ENCODE measurements at places on chromosomes 5 and 9.

- peak; percentile 35 for DNase-seq
Observed at GRCh38 chr5:131587541-131587940, 47.5 kb downstream of the RAPGEF6 start.

DNA sequence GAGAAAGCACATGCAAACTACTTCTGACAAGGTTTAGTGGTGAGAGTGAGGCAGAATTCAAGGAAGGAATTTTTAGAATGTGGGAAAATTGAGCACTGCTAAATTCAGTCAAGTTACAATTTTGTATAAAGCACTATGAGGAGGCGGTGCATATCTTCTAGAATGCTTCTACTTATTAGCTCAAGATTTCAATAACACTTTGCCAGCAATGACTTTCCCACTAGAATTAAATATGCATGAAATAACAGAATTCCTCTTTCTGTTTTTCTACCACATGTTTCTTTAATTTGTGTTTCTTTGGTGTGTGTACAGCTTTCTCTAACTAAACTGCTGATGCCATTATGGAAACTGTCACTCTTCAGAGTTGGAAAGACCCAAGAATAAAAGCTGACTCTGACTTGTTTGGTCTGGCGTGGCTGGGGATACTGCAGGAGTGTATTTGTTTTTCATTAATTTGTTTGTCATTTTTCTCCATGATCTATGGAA, 163.5 kb downstream of the ARSB start:
- no peak for DNase-seq

DNA sequence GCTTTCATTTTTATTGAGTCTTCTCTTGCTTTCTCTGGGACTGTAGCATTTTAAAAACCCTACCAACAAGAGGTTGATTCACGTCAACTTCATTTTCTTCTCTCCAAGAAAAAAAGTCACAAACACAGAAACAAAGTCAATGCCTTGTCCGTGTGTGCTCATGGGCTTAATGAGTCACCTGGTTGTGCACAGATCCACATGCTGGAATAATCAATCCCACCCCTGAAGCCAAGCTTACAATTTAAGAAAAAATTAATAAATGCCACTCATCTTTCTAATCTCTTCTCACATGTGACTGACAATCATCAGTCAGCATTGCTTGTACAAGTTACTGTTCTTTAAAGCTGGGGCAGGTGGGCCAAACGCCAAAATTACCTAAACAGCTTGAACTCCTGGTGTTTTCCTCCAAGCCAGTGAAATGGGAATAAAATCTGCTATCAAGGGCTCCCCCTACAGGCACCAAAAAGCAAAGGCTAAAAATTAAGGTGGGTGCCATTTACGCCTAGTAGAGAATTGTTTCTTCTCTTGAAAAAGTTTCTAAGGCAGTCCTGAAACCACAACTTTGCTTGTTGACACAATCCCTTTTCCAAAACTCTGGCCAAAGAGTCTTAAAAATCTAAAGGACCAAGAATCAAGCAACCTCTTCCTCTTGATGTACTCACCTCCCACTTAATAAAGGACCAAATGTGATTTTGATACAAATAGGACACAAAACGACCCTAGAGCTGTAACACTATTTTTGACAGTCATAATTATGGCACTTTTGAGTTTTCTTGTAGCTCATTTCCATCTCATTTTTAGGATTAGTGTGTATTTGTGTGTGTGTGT, 21.3 kb downstream of the TRMO start:
- DNase-seq, result peak; percentile 52

DNA sequence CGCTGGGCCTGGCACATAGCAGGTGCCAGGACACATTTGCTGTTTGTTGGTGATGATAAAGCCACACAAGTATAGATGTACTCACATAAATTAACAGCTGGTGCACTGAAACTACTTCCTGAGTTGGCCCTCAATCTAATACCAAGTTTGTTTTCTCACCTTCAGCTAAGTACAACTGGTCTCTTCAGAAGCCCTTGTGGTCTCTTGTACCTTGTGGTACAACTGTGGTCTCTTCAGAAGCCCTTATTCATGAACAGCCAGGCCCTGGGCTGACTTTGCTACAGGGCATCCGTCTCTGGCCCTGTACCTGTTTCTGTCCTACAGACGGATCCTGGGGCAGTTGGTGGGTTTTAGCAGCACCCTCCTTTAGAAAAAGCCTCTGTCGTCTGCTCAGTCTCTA, 81.5 kb downstream of the DAB2IP start:
- DNase-seq, result no peak

GRCh38 chr9:129667850-129668249, 2.4 kb downstream of the PRRX2 start:
- DNase-seq, result no peak

- no peak for DNase-seq
Observed at GRCh38 chr5:78280261-78280660, 14.2 kb downstream of the AP3B1 start.

GRCh38 chr5:148483750-148484149, 100.0 kb downstream of the FBXO38 start:
- DNase-seq, result no peak

DNA sequence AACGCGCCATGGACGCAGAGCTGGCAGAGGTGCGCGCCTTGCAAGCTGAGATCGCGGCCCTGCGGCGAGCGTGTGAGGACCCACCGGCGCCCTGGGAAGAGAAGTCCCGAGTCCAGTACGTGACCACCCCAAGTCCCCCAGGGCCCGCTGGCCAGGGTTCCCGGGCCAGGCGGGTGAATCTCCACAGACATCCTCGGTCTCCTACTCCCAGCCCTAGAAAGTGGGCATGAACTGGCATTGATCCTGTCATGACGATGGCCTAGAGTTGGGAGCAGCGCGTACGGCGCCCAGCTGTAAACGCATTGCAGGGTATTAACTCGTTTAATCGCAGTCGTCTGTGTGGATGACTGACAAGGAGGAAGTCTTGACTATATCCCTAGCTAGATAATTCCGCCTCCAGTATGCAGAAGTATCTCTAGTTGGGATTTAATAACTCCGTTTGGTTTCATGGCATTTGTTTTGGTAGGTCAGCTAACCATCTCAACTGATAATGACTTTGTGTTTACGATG, 293 bp downstream of the CENPP start:
- DNase-seq, result no peak

- peak; percentile 58 for DNase-seq
Observed at GRCh38 chr5:76983468-76983867, 30.6 kb downstream of the CRHBP start.

- DNase-seq, result no peak
Observed at GRCh38 chr5:139012176-139012575, 137.0 kb upstream of the LRRTM2 start.

DNA sequence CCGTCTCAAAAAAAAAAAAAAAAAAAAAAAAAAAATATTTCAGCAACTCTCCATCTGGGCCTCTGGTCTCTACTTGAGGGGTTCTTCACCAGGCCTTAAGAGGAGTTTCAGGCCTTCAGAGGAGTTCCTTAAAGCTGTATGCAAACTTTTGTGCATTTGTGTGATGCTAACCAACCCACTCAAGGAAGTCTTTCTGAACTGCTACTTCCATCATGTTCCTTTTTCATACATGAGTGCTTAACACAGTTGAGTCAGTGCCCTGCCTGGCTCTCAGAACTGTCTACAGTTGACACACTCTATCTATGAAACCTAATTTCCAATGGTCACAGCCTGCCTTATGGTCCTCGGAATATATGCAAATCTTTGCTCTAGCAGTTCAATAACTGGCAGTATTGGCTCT, 146.5 kb downstream of the MEF2C start:
- no peak for DNase-seq

DNA sequence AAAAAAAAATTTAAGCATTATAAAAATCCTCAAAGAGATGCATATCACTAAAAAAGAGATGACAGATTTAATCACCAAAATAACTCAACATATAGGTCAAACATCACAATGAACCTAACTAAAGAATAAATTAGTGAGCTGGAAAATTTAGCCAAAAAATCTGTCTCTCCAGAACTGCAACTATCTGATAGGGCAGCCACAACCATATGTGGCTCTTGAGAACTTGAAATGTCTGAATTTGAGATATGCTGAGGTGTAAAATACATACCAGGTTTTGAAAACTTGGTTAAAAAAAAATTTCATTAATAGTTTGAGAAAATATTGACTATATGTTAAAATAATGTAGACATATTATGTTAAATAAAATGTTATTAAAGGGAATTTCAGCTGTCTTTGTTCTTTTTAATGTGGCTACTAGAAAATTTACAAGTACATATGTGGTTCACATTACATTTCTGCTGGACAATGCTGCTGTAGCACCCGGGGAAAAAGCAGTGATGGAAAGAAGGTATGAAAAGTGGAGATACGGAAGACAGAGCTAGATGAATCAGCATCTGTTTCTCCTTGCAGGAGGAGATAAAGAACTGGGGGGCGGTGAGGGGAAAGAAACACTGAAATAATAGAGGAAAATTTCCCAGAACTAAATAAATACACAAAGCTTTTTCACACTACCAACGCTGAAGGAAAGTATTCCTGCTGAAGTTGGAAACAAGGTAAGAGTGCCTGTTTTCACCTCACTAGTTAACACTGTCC, 66.1 kb downstream of the DCP2 start:
- no peak for DNase-seq

DNA sequence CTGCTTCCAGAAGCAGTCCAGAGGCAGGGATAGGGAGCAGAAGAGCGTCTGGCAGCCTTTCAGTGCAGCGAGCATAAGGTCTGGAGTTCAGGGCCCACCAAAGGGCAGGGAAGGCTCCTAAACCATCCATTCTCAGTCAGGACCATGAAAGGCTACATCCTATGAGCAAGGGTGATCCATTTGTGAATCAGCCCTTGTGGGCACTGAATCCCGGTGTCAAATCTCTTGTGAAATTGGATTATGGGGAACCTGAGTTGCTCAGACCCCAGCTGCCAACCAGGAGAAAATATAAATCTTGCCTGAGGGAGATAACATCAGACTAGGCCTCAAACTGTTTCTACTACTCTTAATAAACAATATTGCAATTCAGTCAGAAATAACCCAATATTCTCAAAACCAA, 204.4 kb downstream of the SYK start:
- peak; percentile 29 for DNase-seq

GRCh38 chr9:107566611-107567061, 77.1 kb upstream of the KLF4 start:
- DNase-seq, result no peak

DNA sequence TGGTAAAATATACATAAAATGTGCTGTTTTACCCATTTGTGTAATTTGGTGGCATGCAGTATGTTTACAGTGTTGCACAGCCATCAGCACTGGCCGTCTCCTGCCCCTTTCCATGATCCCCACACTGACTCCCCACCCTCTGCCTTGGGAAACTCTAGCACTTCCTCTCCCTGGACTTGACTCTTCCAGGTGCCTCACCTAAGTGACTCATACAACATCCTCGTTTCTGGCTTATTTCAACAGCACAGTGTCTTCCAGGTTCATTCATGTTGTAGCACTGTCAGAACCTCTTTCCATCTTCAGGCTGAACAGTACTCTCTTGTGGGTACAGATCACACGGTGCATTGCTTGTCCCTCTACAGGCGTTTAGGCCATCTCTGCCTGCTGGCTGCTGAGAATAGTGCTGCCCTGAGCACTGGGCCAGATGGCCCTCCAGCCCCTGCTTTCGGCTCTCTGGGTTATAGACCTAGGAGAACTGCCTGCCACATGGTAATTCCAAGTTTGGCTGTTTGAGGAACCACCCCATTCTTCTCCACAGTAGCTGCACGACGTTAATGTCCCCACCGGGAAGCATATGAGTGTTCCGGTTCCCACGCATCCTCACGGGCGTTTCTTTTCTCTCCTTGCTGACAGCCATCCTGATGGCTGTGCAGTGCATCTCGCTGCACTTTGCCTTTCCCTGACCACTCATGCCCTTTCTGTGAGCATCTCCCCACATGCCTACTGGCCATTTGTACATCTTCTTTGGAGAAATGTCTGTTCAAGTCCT, 211.8 kb downstream of the FANCC start:
- no peak for DNase-seq

DNA sequence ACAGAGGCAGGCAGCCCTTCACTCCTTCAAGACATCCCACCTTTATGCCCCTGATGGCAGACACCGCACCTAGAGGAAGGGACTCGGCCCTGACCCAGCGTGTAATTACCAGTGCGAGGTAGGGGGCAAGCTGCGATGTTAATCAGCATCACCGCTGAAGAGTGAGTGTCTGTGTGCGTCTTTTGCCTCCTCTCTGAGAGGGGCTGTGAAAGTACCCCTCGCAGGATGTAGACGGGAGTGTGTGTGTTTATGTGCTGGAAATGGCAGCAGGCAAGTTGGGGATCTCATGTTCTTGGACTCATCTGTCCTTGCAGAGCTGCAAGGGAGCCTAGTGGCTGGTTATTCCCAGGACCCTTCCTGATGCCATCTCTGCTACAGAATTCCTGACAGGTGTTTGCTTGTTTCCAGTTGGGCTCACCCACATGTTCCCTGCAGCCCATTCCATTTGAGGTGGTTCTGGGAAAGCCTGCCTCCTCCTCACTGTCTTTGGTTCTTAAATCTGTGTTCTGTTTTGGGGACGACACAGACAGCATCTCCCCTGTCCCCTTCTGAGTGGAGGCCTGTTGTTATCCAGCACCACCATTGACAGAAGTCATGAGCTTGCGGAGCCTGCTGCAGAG, 70.5 kb downstream of the ZNF618 start:
- no peak for DNase-seq

GRCh38 chr5:88952344-88952743, 69.4 kb upstream of the MEF2C start:
- peak; percentile 15 for DNase-seq

All from RPMI7951 (cell line).